ENCODE measurements at places on chromosomes 1 and 21.

- DNase-seq = no peak
Measured at GRCh38 chr1:60965280-60965854, 117.0 kb upstream of the NFIA start.

DNA sequence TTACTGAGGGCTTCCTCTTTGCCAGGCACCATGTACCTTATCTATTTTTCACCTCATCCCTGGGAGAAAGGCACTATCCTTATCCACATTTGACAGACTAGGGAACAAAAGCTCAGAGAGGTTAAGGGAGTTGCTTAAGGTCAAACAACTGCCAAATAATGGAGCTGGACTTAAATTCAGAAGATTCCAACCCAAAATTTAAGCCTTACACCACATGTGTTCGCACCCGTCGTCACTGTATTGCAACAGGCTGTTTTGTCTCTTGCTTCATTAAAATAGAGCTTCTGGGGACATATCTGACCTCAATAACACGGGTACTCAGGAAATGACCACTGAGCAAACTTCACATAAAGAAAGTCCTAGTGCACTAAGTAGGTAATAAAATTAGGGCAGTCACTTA lies 62.0 kb downstream of the TRABD2B start:
- DNase-seq = no peak

- DNase-seq = no peak
Measured at GRCh38 chr1:107009281-107009680, 47.2 kb upstream of the PRMT6 start.

GRCh38 chr1:20184997-20185833 lies 681 bp upstream of the UBXN10 start:
- DNase-seq = no peak

- no peak for DNase-seq
Measured at GRCh38 chr1:211192227-211192626, 58.3 kb upstream of the KCNH1 start.

GRCh38 chr1:6587261-6588005 lies 7.6 kb downstream of the ZBTB48 start:
- DNase-seq = peak; percentile 28

DNA sequence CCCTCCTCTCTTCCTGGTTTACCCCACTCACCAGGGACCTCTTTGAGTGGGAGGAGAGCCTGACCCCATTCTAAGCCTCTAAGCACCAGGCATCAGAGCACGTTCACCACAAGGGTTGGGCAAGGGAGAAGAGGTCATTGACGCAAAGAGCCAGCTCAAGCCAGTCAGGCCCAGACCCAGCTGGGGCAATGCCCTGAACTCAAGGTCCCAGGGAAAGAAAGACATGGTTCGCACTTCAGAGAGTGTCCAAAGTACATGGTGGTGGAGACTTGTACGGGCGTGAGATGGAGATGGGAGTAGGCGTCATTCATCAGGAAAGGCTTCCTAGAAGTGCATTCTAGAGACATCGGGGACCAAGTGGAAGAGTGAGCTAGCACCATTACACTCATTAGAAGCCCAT lies 7.2 kb downstream of the PKP1 start:
- no peak for DNase-seq

DNA sequence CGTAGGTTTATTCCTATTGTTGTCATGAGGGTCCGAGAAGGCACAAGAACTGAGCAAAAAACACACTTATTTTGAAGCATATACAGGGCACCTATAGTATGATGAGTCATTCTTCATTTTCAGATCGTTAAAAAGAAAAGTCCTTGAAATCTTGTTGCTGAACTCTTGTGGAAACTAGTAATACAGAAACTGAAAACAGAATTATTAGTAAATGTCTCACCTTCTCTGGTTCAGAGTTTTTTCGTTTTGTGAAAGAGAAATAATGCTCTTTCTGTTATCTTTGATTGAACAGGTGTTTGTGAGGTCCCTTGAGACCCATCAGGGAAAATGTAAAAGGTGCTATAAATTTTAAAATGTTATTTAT lies 102.0 kb upstream of the COA6 start:
- no peak for DNase-seq

- DNase-seq = no peak
Measured at GRCh38 chr1:223143537-223144248, 645 bp upstream of the TLR5 start.

GRCh38 chr1:180909462-180909976 lies 3.2 kb upstream of the KIAA1614 start:
- DNase-seq = no peak

DNA sequence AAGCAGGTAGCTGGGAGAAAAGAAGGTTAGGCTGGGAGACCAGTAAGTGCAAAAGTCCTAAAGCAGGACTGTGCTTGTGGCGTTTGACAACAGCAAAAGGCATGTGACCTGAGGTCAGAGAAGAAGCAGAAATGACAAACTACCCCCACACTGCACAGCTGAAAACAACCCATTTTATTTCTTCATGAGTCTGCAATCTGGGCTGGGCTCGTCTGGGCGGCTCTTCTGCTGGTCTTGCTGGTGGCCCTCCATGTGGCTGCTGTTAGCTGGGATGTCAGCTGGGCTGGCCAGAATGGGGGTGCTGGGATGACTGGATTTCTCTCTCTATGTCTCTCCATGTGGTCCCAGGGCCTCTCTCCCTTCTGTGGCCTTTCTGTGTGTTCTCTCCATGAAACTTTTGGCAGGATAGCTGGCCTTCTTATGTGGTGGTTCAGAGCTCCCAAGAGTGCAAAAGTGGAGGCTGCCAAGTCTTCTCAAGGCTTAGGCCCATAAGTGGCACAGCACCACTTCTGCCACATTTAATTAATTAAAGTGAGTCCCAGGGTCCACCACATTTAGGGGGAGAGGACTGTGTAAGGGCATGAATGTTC lies 128.6 kb downstream of the RIPK4 start:
- no peak for DNase-seq

- DNase-seq = no peak
Measured at GRCh38 chr1:59631561-59632255, 183.0 kb upstream of the HOOK1 start.

DNA sequence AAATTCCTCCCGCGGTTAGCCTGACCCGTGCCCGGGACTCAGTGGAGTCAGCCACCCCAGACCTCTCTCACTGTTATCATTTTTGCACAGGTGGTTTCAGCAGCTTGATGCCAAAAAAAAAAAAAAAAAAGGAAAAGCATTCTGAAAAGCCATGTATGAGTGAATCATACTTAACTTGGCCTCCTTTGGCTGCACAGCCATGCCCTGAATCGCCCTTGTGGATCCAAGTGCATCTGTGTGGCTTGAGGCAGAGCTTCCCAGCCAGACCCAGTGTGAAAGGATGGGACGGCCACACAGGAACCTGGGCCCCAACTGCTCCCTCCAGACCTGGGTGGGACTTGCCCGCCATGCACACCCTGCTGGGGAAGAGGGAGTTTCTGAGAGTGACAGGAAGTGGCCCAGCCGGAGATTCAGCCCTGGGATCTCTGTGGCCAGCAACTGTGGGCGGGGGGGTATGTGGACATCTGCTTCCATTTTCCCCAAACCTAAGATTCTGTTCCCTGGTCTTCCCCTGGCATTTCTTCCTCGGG lies 8.6 kb downstream of the YBEY start:
- peak; percentile 77 for DNase-seq

GRCh38 chr1:235015291-235015985 lies 113.2 kb downstream of the TOMM20 start:
- no peak for DNase-seq

GRCh38 chr21:45514311-45515021 lies 27.8 kb downstream of the SLC19A1 start:
- DNase-seq = no peak

GRCh38 chr1:230589951-230590350 lies 52.3 kb upstream of the COG2 start:
- DNase-seq = no peak

DNA sequence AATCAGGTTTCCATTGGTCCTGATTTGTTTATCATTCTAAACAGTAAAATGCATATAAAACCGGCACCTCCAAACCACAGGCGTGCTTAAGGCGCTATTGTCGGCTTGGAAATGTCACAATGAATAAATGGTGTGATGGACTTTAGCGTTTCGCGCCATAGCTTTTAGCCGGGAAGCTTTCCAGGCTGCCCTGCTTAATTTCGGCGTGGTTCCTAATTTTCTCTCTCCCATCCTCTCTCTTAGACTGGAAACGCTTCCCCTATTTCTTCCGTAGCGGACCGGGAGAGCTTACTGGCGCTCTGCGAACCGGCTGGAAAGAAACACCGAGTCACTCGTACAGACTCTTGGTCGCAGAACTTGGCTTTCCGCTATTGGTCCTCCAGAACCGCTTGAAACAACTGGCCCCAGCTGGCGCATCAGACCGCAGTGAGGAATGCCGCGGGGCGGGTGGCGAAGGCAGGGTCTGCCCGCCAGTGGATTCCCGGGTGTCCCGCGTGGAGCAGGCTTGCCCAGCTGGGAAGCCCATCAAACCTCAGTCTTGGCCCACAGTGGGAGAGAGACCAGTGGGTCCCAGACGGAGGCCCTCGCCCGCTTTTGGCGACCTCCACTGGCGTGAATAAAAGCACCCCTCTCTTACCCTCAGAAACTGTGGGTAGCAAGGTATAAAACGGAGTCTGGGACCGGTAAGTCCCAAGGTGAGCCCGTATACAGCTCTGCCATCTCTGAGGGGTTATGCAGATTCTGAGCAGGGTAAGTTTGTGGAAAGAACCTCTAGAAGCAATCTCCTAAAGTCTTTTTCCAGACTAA lies 4.0 kb upstream of the LHX8 start:
- DNase-seq = no peak

GRCh38 chr1:201288007-201288406 lies 4.7 kb downstream of the PKP1 start:
- no peak for DNase-seq

DNA sequence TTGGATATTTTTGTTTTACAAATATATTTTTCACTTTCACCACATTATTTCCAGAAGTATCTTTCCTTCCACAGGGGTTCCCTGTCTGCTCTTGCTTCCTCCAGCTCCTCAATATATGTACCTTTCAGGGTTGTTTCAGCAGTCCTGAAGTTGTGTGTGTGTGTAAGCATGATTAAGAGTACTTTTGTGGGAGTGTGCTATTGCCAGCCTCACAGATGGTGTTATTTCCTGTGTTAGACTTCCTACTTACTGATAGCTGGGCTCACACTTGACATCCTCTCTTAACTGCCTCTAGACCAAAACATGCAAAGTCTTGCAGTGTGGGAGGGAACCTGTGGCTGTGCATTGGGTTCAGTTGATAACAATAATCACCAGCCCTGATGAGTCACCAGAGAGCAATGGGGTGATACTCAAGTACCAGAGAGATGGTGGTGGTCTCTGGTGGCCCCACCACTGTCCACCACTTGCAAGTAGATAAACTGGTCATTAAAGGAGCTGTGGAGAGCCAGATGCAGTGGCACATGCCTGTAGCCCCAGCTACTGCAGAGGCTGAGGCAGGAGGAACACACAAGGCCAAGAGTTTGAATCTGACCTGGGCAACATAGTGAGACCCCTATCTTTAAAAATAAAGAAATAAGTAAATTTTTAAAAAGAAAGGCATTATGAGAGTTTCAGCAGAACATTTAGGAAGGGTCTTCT lies 126.7 kb downstream of the NR5A2 start:
- DNase-seq = peak; percentile 26

DNA sequence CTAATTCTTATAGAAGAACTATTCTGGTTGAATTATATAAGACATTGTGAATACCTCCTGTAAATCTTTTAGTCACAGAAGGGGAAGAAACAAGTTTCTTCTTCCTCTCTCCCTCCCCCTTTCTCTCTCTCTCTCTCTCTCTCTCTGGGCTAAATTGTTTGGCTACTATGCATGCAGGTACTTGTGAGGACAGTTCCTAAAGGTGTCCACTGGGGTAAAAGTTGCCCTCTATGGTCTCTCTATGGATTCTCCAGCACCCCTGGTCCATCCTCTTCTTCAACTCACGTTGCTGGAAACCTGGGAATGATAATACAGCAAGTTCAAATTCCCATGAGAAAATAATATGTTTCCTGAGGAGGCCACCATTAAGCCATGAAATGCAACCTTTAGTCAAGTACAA lies 5.8 kb downstream of the OR6K3 start:
- no peak for DNase-seq

DNA sequence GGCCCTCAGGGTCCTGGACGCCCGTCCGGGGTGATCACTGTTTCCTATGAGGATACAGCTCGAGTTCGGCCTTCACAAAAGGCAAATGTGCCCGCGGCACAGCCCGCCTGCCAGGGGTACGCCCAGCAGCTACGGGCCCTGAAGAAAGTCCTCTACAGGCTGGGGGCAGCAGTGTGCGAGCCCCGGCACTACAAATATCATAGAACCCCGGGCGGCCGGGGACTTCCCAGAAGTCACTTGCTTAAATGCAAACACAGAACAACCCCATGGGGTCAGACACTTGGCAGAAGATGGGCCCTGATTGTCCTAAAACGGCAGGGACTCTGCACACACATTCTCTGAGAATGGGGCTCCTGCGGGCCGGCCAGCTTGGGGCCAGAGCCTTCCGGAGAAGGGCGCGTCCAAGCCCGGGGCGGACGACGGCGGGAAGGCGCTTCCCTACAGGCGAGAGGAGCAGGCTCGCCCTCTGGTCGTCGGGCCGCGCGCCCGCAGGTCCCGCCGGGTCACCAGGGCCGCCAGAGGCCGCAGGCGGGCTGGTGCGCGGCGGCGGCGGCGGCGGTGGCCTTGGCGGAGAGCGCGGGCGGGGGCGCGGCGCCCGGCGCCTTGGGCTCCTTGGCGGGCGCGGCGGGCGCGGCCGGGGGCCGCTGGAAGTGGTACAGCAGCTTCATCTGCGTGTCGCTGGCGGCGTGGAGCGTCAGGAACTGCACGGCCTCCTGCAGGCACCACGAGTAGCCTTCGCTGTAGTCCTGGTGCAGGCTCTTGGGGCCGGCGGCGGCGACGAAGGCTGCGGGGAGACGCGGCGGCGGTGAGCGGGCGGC lies 888 bp downstream of the HES5 start:
- no peak for DNase-seq

DNA sequence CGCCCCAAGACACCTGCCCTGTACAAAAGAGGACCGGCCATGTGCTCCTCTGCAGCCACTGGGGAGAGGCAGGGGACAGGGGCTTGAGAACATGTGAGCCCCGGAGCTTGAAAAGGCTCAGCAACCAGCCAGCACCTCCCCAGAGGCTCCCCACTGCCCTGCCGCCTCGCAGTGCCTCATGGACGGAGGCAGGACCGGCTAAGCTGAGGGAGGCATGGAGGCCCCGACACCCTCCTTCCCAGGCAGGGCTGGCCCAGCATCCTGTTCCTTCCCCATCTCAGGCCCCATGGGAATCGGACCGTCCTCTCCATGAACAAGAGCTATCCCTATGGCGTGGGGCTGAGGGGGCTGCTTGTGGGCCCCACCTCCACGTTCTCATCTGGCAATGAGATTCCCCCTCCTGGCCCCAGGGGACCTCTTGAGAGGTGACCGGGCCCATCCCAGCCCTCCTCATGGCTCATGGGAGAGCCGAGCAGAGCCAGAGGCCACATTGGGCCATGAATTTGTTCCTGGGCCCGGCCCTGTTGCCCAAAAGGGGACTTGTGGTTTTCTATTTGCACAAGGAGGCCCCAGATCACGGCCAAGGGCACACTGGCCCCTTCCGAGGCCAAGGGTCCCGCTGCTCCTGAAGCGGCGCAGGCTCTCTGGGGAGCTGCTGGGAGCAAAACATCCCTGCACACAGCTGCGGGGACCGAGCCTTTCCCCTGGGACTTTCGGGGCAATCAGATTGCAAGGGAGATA lies 65.2 kb upstream of the ARHGEF16 start:
- no peak for DNase-seq
